ENCODE measurements at places on chromosomes 11 and 22. TPM values are rescaled to one million over a fixed set of nuclear protein-coding genes. Genes with fewer than 3 reads are reported as not detected.
A peak's percentile ranks its signal among the peaks of the same experiment; 100 is the strongest.

The OR51E2 gene
- total RNA-seq = not detected

The GRIA4 gene
- total RNA-seq = not detected

The TST gene
- 83.2 TPM for total RNA-seq

GRCh38 chr11:61120706-61121191, 18.5 kb downstream of the CD5 start:
- peak; percentile 12 for ATAC-seq

DNA sequence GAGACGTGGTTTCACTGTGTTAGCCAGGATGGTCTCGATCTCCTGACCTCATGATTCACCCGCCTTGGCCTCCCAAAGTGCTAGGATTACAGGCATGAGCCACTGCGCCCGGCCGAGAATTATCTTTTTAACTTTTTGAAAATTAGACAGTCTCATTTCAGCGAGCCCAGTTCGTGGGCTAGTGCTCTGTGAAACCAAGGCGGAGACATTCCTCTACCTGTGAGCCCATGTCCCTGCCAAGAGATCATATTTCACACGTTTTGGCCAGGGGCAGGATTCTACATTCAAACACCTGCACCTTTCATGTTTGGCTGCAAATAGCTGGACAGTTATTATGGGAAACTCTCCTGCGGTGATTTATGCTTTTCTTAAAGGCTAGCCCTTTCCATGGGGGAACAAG, 60.3 kb downstream of the IRAG1 start:
- no peak for ATAC-seq

DNA sequence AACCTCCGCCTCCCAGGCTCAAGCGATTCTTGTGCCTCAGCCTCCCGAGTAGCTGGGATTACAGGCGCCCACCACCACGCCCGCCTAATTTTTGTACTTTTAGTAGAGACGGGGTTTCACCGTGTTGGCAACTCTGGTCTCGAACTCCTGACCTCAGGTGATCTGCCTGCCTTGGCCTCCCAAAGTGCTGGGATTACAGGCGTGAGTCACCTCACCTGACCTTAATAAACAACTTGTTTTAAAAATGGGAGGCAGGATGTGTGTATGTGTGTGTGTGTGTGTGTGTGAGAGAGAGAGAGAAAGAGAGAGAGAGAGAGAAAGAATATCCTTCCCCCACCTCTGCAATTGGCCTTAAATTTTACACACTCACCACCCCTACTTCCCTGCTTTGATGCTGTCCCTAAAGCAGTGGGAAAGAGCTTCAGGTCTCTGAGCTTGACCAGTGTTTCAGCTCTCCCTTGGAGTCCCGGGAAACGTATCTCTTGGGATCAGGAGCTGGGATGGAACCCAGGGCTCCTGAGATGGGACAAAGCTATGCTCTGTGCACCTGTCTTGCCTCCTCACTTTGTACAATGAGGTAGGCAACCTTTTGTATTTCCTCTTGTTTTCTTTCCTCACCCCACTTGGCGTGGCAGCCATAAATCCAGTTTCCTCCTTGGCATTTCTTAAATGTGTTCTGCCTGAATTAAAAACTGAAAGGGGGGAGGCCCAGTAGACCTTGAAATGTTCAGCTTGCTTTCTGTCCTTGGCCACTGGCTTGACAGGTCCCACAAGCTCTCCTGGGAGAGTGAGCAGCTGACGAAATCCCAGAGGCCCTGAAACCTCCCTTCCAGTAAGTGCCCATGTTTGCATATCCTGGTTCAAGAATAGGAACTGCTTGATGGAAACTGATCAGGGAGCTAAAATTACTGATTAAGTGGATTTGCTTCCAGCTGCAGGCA, 17.8 kb upstream of the XBP1 start:
- ATAC-seq = peak; percentile 91

DNA sequence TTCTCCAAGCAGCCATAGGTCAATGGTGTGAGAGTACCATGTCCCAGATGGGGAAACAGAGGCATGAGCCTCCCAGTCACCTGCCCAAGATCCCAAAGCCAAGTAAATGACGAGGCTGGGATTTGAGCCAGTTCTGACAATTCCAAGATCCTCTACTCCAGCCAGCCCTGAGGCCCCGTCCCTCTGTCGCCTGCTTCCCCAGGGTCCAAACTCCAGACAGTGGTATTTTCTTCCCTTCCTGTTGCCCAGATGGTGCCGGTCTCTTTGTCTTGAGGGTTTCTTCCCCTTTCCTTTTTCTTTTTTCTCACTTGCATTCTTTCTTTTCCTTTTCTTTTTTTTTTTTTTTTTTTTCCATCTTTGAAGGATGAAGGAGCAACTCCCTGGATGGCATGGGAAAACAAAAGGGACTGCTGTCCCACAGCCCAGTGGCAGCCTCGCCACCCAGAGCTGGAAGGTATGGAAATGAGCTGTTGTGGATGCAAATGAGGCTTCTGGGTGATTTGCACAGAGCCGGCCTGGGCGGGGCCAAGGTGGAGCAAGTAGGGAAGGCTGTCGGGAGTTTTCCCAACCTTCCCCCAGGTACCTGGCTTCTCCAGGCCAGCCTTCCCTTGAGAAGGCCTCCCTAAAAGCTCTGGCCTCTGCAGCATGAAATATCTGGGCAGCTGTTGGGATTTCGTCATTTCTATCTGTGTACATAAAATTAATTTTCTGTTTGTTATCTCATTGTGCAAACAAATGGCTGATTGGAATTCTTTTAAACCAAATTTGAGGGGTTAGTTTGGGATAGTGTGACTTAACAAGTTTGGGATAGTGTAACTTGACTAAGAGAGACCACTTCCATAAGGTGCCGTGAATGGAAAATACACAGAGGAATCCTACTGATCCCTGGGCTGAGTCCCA, 146.8 kb downstream of the MN1 start:
- ATAC-seq = no peak

- ATAC-seq = no peak
Measured at GRCh38 chr11:101797335-101797734, 117.5 kb upstream of the CEP126 start.

GRCh38 chr22:39177791-39178190, 25.3 kb upstream of the CBX7 start:
- no peak for ATAC-seq

GRCh38 chr22:20456064-20456721, 18.6 kb upstream of the SCARF2 start:
- ATAC-seq = peak; percentile 78

GRCh38 chr11:96012086-96012824, 88.3 kb upstream of the MTMR2 start:
- peak; percentile 72 for ATAC-seq

DNA sequence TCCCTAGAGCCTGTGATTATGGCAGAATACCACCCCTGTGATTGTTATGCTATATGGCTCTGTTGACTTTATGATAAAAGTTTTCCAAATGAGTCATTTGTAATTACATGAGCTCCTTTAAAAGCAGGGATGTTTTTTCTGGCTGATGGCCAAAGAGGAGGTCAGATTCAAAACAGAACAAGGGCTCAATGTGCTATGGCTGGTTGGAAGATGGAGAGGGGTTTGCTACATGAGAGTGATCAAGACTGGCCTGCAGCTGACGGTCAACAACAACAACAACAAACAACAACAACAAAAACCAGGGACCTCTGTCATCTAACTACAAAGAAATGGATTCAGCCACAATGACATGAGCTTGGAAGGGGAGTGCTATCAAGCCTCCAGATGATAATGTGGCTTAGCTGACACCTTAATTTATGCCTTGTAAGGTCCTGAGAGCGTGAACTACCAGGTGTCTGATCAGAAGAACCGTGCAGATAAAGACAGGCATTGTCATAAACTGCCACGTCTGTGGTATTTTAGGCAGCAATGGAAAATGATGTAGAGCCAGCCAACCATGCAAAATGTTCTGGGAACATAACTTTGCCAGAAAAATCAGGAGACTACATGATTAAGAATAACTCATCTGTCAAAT, 47.2 kb downstream of the PIWIL3 start:
- peak; percentile 52 for ATAC-seq

All from esophagus mucosa (tissue), 1 donor.